H7 (cell line): ENCODE measurements at places on chromosomes 16 and 17.

GRCh38 chr16:67161595-67162058 lies 1.9 kb downstream of the FBXL8 start:
- DNase-seq, result peak; percentile 75

DNA sequence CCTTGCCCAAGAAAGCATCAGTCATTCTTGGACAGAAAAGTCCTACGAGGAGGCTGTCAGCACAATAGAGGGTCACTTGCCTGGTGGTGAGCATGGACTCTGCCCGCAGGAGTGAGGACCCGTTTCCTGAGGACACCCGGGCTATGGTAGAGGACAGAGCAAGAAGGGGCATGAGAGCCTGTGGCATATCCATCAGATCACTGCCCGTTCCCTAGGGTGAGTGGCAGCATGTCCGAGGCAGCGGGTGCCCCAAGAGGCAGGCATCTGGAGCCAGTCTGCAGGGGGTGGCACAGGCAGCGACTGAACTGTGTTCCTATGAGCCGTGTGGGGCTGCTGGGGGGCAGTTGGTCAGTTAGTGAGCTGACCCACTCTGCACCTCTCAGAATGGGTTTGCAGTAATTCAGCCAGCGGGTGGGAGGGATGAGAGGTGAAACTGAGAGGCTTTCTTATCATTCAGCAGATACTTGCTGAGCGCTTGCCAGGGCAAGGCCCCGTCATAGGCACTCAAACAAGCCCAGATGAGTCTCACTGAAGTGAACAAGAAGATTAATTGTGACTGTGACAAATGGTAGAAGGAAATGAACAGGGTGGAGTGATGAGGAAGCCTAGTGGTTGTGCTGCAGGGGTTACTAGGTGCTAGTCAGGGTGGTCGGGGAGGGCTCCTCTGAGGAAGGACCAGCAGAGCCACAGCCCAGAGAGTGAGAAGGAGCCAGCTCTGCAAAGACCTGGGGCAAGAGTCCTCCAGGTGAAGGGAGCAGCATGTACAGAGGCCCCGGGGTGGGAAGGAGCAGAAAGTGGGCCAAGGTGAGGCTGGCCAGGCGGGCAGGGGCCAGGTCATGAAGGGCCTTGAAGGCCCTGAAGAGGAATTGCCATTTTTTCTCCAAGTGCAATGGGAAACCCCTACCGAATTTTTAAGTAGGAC lies 87.9 kb downstream of the CLEC16A start:
- DNase-seq, result no peak

- peak; percentile 85 for DNase-seq
Observed at GRCh38 chr16:3182608-3183444, 5.2 kb upstream of the OR1F1 start.

DNA sequence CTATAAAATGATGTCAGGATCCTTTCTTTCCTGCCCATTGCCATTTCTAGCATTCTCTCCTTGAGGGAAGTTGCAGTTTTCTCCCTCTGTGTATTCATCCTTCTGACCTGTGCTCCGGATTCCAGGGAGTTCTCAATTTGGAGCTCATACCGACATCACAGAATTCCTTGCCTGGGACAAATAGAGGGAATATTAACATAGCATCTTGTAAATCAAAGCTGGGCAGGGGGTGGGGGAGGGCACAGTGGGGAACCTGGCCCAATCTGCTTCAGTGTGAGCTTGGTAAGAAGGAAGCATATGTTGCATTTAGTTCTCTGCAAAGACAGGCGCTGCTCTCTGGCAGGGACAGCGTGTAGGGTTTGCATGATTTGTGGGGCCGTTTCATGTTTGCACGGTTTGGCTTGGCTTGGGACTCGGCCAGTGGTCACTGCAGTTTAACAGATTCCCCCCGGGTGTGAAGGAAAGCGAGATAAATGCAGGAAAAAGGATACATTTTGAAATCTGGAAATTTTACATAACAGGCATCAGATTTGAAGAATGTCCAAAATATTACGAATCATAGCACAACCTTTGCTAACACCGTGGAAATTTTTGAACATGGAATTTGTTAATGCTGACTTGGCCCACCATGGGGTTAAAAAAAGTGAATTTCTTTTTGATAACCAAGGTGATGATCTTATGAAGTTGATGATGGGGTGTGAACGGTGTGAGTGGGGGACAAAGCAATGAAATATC lies 178.0 kb downstream of the WWOX start:
- DNase-seq, result peak; percentile 38

DNA sequence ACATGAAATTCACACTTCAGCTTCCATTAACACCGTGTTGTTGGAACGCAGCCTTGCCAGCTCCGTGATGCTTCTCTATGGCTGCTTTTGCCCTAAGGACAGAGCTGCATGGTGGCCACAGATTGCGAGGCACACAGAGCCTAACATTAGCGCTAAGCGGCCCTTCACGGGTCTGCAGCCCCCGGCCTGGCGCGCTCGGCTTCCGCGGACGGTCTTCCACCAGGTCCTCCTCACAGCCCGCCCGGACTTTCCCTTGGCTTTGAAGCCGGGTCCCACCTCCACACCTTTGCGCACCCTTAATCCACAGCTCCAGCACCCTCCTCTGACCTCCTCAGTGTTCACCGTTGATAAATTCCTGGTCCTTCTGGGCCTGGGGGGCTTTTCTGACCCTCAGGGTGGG lies 19.6 kb downstream of the SCGB1C2 start:
- no peak for DNase-seq
